Left lung (tissue), 14 donors: ENCODE measurements at places on chromosomes 2 and 18. TPM values are rescaled to one million over a fixed set of nuclear protein-coding genes. Genes with fewer than 3 reads are reported as not detected.
A peak's percentile ranks its signal among the peaks of the same experiment; 100 is the strongest.

ARPC2 gene
- 232 TPM for polyA plus RNA-seq

DBI gene
- 185 TPM for polyA plus RNA-seq

ALLC gene
- polyA plus RNA-seq: 0.13 TPM

SKA1 gene
- 5.0 TPM for polyA plus RNA-seq

DNA sequence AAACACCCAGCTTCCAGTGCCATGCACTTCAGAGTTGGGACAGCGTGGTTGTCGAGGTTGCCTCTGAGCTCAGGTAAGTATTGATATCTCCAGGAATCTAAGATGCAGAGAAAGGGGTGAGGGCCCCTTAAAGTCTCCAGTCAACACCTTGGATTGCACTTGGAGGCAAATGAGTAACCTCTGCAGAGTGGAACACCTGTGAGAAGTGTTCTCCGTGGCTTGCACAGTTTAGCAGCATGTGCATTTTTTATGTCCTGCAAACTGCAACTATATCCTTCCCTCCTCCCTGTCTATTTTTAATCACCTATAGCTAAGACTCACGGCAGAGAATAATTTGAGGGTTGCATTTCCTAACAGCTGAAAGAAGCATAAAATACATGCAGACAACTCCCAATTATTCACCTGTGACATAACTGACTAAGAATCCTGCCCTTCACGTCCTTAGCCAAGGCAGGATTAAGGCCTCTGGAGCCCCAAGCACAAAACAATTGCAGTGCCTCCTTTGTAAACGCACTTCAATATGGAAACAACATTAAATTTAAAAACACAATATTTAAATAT, 1.6 kb upstream of the ZNF385B start:
- no peak for DNase-seq

DNA sequence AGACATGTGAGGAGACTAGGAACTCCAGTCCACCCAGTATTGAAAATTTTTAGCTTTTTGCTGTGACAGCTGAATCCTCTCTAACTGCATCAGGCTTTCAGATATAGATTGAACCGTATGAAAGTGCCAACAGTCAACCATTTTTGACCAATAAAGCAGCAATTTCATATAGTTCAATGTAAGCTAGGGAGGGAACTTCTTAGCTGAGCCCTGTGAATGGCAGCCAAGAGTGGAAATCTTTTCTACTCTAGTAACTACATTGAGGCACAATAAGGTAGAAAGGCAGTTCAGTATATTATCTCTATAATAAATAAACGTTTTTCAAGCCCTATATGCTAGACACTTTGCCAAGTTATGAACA, 96.3 kb upstream of the TANK start:
- no peak for DNase-seq

DNA sequence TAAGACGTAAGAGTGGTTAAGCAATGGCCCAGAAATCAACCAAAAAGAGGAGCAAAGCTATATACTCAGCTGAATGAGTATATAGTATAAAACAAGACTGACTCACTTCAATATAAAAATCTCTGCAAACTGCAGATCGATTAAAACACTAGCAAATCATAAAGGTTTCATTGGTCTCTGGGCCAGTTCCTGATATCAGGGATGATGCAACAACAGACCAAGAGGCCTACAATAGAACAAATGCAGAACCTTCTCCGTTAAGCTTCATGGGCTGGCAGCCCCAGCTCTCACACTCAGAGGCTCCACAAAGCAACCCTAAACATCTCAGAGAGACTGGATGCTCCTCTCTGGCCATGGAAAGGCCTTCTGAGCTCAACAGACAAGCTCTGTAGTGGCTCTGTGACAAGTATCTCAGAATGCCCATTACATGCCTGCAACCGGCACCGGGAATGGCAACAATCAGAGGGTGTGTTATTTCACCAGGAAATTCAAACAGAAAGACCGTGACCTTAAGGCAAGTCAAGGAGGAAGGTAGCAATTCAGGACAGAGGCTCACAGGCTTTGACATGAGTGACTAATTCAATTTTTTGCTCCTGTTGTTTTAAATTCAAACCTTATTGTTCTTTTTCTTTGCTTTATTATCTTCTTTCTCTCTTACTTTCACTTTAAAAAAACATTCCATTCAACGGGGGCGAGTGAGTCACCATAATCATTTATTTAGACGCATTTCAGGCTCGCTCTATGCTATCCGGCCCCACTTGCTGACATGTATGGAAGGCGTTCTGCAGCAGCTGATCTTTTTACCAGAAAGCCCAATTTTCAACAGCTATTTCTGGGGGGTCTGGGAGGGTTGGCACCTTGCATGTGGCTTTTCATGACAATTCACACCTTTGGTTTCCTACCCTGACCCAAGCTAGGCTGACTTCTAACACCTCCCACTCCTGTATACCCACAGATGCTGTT, 15.1 kb downstream of the CYRIA start:
- no peak for DNase-seq

- no peak for DNase-seq
These were observed 86.0 kb downstream of the DCC start for GRCh38 chr18:52426041-52426440.

- no peak for DNase-seq
These were observed 105.0 kb upstream of the ITGA4 start for GRCh38 chr2:181352158-181352557.

DNA sequence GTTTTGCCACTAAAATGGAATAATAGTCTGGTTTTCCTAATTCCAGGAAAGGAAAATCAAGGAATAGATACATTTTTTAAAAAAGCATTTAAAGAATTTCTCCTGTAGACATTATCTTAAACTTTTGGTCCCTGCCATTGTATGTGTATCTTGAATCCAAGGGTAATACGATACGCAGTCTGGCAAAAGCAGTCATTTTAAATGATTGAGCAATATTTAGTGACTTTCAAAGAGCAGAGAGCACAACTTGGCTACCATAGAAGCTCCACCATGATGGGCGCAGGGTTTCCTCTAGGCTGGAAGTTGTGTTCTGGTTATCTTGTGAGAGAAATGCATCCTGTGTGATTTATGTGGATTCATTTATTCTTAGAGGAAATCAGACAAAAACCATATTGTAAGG, 92.9 kb downstream of the NEDD4L start:
- no peak for DNase-seq

GRCh38 chr2:105361102-105361889, 24.0 kb downstream of the C2orf49 start:
- DNase-seq: no peak

DNA sequence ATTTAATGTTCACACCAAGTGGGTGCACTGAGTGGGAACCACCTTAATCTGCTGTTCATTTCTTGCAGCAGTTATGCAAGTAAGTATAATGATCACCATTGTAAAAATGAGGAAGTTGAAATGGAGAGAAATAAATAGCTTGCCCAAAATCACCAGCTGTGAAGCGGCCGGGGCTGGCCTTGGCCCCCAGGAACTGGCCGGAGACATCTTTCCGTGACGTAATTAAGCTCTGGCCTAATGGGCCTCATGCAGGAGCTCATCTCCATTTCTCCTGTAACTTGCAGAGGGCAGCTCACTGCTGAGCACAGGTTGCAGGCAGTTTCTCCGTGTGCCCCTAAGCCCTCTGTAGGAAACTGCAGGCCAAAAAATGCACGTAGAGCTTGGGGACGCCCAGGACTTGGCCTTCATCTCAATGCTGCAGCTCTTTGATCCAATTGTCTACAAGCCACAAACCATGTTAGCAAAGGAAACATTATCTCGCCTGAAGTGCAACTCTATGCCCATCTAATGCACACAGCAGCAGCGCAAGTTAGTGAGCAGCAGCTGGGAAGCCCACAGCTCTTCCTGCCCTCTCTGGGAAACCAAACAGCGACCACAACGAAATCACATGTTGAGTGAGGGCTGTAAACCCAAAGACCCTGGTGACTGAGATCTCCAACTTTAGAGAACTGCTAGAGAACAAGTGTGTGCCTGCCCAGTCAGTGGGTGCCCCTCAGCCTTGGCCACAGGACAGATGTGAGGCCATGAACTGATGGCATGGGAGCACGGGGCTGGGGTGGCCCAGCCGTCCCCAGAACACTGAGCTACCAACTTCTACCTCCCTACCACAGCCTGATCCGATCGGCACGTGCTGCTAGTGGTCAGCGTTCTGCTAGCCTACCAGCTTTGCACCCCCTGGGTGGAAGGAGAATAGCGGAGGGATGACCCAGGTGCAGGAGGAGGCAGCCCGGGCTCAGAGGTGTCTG, 28.8 kb downstream of the APCDD1 start:
- DNase-seq: no peak

- peak; percentile 63 for DNase-seq
These were observed 1.2 kb downstream of the ZNF236 start for GRCh38 chr18:76823587-76824011.

DNA sequence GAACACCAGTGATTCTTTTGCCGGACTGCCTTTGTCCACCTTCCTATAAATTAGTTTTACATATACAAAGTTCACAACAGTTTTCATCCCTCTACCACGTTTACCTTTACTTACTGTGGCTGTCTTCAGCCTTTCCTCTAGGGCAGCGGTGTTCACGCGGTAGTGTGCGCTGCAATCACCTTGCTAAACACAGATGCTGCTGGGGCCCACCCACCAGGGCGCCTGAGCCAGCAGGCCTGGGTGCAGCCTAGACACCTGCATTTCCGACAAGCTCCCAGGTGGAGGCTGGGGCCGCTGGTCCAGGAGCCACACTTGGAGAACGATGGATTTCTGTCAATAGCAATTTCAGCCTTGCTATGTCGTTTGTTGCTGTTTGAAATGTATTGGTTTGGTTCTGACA, 83.1 kb downstream of the NDUFA10 start:
- no peak for DNase-seq

DNA sequence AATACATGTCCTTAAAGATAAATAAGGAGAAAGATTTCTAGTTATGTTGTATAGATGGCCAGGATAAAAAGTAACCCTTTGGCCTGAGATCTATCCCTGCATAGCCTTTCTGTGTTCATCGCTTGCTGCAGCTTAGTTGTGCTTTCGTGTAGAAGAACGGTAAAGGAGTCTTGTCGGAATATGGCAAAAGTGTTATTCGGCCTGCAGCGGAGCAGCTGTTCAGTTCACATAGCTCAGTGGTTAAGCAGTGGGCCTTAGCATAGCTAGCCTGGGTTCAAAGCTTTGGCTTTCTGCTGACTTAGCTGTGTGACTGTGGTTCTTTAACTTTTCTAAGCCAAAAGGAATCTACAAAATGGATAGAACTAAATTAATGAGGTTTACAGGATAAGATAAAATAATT, 55.4 kb downstream of the MALT1 start:
- no peak for DNase-seq

DNA sequence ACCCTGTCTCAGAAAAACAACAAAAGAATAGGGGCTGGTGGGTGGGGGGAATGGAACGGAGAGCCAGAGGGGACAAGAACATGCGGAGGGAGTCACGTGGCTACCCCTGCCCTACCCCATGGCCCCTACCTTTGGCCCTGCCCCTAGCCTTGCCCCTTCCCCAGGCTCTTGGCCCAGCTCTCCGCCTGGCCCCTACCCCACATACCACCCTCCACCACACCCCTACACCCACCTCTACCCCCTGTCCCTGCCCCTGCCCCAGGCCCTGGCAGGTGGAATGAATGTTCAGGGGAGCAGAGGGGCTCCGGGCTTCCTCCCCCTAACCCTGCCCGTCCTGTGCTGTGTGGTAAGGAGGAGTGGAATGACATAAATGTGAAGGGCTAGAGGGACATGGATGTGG, 15.1 kb downstream of the BIN1 start:
- DNase-seq: peak; percentile 53

DNA sequence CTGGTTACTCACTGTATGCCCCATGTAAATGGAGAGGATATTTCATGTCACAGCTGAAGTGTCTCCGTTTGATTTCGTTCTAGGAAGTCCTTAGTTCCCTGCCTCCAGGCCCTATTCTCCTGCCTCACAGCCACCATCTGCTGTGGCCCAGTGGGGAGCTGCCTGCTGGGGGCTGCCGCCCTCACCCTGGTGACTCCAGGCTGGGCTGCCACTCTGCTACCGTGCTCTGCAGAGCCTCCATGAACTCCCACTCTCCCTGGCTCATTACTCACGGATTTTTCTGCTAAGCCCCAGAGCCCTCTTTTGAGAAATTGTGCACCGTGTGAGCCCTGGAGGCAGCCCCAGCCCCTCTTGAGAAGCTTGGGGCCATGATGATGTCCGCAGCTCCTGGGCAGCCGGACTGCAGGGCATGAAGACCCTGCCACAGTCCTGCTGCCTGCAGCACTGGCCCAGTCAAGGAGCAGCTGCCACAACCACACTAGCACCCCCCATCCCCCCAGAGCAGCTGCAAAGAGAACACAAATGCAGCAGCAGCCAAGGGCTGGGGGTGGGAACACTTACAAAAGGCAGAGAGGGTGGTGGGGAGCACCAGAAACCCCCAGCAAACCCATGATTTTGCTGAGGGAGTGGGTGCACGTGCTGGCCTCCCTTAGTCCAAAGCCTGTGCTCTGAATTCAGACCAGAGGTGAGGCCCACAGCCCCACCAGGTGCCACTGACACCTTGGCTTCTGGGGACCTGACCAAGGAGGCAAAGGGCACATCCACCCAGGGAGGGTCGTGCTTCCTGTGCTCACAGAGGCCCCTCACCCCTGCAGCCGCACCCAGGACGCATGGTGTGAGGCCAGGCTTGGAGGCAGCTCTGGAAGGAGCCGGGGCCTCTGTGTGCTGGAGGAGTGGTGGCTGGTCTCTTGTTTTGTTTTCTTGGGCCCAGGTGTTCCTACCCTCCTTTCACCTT, 270.2 kb upstream of the RAB6C start:
- DNase-seq: no peak

DNA sequence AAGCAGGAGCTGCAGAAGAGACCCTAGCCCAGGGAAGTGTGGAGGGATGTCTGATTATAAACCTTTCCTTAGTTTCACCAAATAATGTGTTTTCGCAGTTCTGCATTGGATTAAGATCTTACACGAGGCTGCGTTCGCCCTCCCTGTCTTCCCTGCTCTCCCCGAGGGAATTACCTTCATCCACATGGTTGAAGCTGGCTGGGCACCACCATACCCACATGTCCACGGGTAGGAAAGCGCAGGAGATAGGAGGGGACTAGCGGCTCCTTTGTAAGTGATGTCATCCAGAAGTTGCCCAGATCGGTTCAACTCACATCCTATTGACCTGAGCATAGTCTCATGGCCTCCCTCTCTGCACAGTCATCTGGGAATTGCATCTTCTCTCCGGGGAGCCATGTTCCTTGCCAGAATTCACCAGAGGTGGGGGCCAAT, 1.1 kb downstream of the TTL start:
- DNase-seq: no peak

GRCh38 chr2:63488118-63488713, 100.1 kb downstream of the WDPCP start:
- DNase-seq: no peak

DNA sequence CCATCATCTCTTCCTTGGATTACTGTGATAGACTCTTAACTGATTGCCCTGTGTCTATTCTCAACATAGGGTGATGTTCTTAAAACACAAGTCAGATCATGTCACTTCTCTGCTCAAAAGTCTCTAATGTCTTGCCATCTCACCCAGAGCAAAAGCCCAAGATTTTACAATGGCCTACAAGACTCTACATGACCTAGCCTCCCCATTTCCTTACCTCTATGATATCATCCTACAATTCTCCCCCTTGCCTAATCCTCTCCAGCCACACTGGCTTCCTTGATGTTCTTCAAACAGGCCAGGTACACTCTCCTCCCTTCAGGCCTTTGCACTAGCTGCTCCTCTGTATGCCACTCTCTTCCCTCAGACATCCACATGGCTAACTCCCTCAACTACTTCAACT, 55.1 kb downstream of the ROCK1 start:
- DNase-seq: no peak
